Astrocyte of the cerebellum (primary cell): ENCODE measurements at places on chromosomes 2 and 18.

DNA sequence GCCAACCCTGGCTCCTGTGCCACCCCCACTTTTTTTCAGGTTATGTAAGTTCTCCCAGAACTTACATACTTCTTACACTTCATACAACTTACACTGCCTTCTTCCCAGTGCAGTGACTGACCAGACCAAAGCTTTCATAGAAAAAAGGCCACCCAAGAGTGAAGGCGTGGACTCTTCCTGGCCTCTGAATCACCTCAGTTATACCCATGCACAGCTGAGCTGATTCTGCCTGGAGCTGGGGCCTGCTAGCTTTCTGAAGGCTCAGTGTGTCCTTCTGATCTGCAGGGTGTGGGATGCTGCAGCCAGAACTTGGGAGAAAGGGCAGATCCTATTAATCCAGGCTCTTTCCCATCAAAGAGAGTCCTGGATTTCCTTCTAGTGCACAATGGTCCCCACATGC, 216.1 kb downstream of the TTC32 start:
- no peak for DNase-seq

DNA sequence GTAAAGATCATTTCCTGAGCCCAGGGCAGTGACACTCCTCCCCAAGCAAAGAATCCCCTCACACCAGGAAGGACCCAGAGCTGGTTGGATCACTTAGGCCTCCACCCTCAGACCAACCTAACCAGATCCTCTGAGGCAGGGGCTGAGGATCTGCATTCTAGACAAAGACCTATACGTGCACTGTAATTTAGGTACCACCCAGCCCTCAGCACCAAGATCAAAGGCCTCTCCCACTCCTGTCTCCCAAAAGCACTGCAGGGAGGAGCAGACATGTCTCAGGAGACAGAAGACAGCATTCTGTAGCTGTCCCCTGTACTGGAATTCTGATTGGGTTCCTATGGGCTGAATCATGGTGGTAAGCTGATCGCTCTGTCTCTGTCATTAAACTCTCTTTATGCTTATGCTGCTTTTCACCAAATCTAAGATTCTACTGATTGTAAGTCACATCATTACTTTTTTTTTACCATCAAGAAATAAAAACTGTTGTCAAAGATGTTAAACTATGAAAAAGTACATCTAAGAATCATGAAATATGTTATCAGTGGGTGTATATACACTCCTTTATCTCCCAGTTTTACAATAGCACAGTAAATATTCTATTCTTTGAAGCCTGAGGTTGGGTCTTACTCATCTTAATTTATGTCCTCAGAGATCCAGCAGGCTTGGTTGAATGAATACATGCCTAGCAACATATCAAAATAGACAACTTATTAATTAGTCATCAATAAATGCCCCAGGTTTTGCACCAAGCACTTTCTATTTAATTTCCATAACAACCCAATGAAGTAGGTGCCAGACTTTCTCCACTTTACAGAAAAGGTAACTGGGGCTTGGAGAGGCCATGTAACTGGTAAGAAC, 28.3 kb downstream of the MCFD2 start:
- no peak for DNase-seq

GRCh38 chr2:218991674-218992168, 1.5 kb downstream of the CRYBA2 start:
- DNase-seq = no peak

DNA sequence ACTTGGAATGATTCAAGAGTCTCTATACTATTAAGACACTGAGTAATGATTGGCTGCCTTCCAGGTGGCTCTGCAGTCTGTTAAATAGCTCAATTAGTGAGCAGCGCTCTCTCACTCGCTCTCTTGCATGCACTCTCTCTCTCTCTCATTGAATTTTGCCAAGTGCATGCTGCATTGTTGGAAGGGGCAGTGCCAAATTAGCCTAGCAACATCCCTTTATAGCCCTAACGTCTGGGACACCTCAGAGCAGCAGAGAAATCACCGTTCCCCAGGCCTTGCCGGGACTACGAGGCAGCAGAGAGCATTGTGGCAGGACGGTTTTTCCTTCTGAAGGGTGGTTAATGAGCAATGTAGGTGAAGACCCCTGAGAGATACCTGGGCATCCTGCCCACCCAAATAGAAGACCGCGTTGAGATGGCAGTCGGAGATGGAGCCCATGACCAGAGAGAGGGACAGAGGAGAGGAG, 447.6 kb upstream of the POU3F3 start:
- DNase-seq = peak; percentile 56

DNA sequence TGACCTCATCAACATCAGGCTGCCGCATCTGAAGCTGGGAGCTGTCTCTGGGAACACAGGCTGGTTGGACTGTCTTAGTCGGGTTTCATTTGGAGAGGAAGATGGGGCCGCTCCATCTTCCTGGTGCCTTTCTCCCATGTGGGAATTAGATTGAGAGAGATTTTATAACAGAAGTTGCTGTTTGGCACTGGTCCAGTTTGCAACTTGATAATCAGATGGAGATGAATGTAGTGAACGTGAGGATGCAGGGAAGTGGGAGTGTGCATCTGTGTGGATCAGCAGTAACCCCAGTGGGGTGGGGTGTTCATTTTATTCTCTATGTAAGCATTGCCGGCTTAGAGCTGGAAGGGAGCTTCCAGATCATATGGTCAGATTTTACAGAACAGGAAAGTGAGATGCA, 250.9 kb downstream of the DCDC2C start:
- no peak for DNase-seq

- no peak for DNase-seq
These were observed 130.3 kb downstream of the NEDD4L start for GRCh38 chr18:58174285-58174684.

- no peak for DNase-seq
These were observed 2.2 kb upstream of the EHD3 start for GRCh38 chr2:31231571-31232302.

GRCh38 chr2:120624738-120625446, 110.8 kb upstream of the GLI2 start:
- no peak for DNase-seq

DNA sequence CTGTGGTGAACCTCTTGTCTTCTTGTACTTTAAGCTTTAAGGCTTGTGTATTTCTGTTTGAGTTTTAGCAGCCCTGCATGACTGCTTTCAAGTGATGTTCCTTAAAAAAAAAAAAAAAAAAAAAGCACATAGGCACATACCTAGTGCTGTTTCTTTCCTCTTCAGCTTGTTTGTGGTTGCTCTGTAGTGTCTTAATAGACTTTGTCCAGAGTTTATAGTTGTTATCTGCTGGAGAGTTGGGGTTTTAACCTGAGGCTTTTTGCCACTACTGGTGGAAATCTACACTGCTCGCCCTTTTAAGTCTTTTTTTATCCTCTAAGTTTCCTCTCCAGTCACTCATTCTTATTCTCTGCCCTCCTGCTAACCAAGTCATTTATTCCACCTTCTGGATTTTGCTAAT, 34.5 kb downstream of the AGFG1 start:
- no peak for DNase-seq

DNA sequence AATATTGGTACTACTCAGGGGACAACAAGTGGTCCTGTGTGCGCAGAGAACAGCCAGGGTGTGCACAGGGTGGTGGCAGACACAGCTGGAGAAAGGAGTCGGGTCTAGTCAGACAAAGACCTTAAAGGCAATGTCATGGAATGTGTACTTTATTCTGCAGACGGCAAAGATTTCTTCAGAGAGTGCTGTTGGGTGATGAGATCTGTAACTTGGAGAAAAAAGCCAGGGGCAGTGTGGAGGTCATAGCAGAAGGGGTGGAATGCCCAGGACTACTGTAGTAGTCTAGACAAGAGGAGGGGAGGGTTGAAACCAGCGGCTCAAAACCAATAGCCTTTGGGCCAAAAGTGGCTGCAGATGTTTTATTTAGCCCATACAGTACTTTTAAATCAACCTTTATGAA, 121.3 kb upstream of the ZFP36L2 start:
- DNase-seq = no peak

- DNase-seq = no peak
These were observed 727.3 kb upstream of the PKDCC start for GRCh38 chr2:41320491-41320890.

DNA sequence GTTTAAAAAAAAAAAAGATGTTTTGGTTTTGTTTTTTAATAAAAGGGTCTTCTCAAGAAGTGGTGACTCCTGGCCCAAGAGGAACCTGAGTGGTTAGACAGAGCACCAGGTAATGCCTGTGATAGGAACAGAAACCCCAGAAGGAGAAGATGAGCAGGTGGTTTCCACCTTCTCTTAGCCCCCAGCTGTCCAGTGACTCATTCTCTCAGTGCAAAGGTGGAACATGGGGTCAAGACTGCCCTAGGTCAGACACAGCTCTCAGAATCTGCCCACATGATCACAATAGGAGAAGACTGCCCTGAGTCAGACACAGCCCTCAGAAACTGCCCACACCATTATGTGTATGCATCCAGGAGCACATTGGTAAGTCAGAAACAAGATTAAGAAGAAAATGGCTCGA, 61.8 kb downstream of the TBC1D8 start:
- no peak for DNase-seq

- DNase-seq = no peak
These were observed 325.3 kb upstream of the MYT1L start for GRCh38 chr2:2656115-2657011.
